ENCODE measurements at places on chromosomes 7 and 10.

- DNase-seq: no peak
Observed at GRCh38 chr7:73387221-73387828, 46.3 kb upstream of the FZD9 start.

DNA sequence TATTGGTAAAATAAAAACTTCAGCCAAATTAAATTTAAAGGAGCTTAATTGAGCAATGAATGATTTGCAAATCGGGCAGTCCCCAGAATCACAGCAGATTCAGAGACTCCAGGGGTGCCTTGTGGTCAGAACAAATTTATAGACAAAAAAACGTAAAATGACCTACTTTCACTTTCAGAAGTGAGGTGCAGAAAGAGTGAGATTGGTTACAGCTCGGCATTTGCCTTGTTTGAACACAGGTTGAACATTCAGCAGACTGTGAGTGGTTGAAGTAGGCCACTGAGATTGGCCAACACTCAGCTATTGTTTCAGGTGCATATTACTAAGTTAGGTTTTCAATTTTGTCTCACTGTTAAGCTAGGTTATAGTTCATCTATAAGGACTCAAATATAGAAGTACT is 153.4 kb downstream of the BICC1 start:
- no peak for DNase-seq

DNA sequence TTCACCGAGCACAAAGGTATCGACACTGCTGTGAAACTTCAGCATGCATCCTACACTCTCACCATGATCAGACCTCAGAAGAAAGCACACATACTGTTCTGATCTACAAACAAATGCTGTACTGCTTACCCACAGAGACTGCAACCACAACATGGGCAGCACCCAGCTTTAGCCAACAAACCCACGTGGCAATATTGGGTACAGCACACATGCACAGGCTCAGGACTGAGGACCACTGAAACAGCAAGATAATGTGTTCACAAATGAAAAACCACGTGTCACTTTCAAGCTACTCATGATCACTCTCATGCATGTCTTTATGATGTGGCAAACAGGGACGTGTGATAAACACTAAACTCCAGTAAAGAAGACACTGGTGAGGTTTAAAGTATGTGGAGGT is 119.3 kb upstream of the PTN start:
- DNase-seq: no peak

DNA sequence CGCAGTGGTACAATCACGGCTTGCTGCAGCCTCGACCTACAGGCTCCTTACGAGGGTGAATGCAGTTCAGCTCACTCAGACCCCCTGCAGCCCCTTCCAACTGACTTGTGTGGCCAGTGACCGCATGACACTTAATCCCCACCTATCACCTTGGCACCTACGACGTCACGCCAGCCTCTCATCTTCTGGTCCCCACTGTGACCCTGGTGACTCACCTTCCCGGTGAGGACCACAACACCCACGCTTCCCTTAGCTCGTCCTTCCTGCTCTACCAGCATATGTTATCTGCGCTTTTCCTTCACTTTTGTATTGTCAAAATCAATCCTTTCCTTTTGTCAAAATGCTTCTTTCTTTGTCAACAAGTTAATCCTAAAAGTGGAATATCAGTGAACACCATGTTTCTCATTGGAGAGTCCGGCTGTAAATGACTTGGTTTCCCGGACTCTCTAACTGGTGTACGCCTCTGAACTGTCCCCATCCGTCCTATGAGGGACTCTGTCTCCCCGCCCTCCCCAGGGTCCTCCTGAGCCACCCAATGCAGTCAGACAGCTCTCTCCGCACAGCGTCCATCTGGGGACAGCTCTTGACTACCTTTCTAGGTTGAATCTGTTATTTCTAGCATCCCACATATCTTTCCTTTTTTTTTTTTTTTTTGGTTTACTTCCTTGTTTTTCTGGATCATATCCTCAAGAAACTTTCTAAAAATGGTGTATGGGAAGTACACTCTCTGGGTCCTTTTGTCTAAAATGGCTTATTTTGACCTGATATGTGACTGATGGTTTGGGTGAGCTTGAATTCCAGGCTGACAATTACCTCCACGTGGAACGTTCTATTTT is 37.3 kb downstream of the CFAP46 start:
- no peak for DNase-seq

- no peak for DNase-seq
Observed at GRCh38 chr7:74354009-74354408, 64.8 kb downstream of the CLIP2 start.

- DNase-seq: no peak
Observed at GRCh38 chr7:53812135-53812534, 730.0 kb upstream of the VSTM2A start.

- DNase-seq: no peak
Observed at GRCh38 chr7:93148144-93148543, at the start of gene SAMD9L. TSS of gene SAMD9L (minus strand) at chr7:93148385. CDS start at chr7:93135971, 12,414 bp downstream.

- no peak for DNase-seq
Observed at GRCh38 chr7:82726038-82726800, 282.6 kb upstream of the CACNA2D1 start.

GRCh38 chr10:69668721-69669120 is 38.7 kb downstream of the FAM241B start:
- no peak for DNase-seq

DNA sequence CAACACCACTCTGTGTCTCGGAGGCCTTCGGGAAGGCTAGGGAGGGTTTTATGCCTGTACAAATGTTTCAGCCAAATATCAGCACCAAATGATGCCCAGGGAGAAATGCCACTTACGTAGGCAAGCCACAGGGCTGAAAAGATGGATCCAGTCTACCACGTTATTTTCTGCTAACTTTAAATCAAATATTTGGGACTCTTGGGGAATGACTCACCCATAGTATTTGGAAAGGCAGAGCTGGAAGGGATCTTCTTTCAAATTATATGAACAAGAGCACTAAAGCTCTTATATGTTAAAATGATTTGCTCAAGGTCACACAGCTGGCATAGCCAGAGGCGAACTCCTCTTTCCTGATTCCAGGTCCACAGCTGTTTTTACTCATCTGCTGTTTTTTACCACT is 591.4 kb downstream of the SORCS1 start:
- DNase-seq: no peak
